ENCODE measurements at places on chromosomes 1 and 21.

- no peak for DNase-seq
Observed at GRCh38 chr1:77378723-77379535, 97.1 kb downstream of the AK5 start.

DNA sequence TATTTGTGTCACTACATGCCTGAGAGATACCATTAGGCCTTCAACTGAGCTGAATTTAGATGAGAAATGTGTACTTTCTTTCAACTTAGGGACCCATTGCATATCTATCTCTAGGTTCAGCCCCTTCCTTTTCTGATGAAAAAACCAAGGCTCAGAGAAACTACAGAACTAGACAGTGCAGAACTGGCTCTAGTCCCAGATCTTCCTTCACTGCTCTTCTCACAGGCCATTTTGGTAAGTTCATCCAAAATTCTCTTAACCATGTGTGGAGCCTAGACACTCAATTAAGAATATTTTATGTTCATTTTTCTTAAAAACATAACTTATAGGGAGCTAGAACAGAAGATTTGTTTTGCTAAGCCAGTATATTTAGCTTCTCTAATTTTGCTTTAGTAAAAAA is 128.9 kb downstream of the ASTN1 start:
- DNase-seq: no peak

DNA sequence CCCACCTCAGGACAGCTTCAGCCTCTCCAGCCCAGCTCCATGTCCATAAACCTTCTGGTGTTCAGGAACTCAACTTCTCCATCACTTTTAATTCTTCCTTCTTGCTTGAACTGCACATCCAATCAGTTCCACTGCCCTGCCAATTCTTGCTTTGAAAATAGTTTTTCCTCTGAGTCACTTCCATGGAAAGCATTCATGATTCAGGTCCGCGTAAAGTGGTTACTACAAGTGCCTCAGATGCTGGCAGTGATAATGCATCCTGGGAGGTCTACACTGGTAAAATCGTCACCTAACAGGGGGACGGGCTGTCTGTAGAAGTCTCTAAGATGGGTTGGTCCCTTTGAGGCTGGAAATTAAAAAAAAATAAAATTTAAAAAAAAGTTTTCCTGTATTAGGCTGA is 25.9 kb upstream of the RCAN1 start:
- DNase-seq: no peak

DNA sequence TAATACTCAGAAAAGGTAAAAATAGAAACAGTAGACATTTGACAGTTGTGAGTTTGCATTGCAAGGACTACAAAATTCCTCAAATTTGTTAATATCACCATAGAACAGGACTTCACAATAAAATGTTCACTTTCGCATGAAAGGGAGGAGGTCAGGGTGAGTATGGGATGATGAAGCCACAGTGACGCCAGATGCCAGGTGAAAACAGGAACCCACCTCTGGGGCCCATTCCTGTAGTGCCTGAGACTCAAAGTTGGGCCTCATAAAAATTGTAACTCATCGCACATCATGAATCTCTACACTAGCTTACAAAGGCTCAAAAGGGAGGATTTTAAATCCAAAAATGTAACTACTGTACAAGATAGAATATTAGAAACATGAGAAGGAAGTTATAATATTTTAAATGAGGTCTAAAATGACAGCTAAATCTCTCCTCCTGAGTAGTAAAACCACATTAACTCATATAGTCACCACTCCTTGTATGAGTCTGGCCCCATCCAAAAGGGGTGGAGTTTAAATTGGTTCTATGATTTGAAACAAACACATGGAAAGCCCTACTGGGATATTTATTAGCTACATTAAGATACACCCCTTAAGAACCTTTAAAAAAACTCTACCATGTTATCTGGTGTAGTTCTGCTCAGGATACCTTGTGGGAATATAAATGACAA is 93.7 kb downstream of the ETS2 start:
- no peak for DNase-seq

DNA sequence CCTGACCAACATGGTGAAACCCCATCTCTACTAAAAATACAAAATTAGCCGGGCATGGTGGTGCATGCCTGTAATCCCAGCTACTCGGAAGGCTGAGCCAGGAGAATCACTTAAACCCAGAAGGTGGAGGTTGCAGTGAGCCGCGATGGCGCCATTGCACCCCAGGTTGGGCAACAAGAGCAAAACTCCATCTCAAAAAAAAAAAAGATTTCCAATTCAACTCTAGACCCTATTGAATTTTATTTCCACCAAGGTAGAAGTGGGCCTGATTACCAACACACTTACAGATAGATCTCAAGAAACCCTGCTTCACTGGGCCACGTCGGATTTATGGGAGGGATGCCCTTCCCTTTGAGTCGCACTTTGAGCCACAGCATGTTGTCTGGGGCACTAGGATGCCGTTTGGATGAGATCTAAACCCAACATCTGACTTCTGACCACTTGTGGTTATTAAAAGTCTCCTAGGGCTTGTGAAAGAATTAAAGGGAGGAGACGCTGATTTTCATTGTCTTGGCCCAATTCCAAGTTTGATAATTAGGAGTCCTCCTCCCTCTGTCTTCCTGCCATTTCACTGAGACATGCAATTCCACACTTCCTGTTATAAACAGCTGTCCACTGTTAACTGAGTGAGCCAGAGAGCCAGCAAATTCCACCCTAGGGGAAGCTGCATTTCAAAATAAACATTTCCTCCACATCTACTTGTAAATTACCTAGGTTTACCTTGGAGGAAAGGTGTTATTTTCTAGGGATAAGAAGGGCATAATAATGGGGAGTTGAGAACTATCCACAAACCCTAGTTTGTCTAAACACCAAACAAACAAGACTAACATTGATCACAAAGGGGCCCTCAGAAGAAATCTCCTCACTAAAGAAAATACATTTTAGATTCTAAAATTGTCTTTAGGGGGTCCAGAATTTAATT is 5.2 kb upstream of the RERE start:
- no peak for DNase-seq

DNA sequence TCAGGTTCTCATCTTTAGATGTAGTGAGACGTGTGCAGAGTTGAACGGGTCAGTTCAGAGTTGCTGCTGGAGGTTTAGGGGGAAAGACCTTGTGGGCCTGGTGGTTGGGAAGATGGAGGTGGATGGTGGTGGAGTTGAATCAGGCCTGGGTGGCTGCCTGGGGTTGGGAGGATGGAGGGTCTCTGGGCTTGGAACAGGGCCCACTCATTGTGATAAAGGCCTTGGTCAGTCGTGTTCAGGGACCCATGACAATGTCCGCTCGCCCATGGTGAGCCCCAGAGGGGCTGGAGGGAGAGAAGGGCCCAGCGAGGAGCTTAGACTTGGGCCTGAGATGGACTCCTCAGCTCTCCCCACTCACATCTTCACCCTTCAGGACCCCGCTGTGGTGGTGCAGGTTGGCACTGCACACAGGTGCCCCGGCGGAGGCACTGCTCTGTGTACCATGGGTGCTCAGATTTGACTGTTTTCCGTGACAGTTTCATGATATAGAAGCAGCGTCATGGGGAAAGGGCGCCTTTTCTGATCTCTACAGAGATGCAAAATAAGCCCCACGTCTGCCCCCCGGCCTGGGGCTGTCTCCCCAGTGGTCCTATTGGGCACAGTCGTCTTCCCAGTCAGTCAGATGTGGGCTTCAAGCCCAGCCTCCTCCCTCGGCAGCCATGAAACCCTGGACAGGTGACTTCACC is 39.2 kb downstream of the DISP3 start:
- no peak for DNase-seq

- DNase-seq: peak; percentile 22
Observed at GRCh38 chr1:53413175-53414001, 45.8 kb upstream of the DMRTB1 start.

DNA sequence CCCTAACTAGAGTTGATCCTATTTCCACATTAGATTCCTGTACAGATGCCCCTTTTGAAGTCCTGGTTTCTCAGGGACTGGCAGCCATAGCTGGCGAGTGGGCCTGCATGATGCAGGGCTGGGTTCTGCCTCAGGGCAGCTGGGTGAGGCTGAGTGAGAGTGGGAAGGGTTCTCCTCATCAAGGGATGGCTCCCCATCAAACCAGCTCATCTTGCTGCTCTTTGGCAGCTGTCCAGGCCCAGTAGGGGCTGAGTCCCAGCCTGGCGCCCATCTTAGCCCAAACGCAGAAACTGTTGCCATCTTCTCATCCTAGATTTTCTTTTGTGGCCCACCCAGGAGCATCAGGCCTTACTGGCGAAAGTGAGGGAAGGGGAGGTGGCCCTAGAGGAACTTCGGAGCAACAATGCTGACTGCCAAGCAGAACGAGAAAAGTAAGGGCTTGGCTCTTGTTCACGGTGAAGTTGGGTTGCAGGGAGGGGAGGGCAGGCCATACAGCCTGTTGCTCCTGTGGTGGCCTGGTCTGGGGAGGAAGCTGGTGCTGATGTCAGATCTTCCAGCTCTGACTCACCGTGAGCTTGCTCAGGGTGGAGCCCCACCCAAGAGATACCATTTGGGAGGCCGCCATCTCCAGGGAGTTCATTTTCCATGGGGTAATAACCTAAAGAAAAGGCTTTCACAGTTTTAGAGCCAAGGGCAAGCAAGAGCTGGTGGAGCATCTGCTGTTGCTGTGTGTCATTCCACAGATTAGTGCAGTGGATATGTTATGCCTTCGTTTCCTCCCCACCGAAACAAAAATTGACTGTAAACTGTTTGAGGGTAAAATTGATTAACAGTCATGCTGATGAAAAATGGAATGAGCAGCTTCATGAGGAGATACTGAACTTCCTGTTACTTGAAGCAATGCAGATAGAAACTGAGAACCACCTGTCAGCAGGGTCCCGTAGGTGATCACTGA is 34.7 kb downstream of the TUFT1 start:
- DNase-seq: no peak

DNA sequence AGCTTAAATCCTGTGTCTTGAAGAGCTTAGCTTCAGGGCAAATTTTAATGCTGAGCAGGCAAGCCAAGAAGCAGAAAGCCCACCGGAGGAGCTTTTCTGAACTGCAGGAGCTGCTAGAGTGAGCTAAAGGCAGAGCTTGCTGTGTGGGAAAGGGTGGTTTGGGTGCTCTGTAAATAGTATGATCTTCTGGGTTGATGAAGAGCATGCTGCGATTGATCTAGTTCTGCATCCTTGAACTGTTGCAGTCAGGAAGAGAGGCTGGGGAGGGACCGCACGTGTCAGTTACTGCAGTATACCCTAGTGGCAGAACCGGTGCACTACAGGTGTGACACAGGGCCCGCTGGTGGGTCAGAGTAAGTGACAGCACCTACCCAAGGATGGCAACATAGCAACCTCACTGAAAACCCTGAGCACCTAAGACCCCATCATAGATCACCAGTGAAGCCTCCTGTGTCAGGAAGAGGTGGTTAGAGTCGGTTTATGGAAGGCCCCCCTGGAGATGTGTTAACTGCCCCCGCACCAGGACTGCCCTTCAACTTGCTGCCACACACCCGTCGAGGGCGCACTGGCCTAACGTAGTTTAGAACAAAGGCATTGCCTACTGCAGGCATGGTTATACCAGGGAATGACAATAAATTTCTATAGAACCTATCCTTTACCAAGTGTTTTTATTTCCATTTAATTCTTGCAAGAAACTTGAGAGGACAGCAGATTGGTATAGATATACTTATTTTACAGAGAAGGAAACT is 146.0 kb upstream of the KIAA0040 start:
- peak; percentile 50 for DNase-seq

- DNase-seq: no peak
Observed at GRCh38 chr1:232880354-232880753, 70.1 kb upstream of the NTPCR start.

GRCh38 chr1:215202868-215203267 is 120.3 kb downstream of the KCNK2 start:
- no peak for DNase-seq

DNA sequence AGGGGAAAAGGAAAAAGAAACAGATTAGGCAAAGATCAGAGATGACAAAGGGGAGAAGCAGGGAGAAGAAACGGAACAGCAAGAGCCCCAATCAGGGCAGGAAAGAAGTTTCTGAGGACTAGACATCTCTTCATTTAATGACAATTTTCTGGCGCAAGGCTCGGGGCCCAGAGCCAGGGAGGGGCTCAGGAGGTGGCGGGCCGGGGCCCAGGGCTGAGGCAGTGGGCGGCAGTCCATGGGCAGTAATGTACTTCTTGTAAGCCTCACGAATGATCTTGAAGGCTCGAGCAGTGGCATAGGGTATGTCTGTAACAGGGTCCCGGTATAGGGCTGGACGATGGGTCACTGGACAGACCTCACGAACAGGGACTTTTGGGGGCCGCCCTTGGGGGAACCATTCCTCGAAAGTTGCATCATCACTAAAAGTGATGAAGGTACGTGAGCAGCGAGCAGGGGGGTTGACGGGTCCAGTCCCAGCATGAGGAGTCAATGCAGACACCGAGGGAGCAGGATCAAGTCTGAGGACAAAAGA is 799 bp upstream of the TMOD4 start:
- no peak for DNase-seq

DNA sequence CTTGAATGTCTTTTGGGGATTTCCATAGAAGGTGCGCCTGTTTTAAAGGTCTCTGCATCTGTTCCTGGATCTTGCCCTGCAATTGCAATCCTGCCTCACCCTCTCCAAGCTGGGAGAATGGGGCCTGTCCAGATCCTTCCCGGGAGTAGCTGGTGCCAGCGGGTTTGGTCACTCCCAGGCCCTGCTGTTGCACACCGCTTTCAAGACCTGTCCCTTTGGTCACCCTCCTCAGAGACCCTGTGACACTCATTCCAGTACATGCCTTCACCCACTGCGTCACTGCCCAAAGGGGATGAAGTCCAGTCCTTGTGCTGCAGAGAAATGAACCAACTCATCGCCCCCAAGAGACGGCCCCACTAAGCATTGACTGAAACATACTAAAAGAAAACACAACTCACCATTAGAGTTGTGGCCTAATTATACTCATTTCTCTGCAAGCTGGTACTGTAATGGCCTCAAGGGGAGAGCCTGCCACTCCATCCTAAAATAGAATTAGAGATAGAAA is 1.9 kb upstream of the IRF2BP2 start:
- no peak for DNase-seq

GRCh38 chr1:36771240-36771639 is 263.1 kb downstream of the GRIK3 start:
- DNase-seq: no peak

- DNase-seq: no peak
Observed at GRCh38 chr1:163085041-163085903, 16.1 kb downstream of the RGS4 start.

DNA sequence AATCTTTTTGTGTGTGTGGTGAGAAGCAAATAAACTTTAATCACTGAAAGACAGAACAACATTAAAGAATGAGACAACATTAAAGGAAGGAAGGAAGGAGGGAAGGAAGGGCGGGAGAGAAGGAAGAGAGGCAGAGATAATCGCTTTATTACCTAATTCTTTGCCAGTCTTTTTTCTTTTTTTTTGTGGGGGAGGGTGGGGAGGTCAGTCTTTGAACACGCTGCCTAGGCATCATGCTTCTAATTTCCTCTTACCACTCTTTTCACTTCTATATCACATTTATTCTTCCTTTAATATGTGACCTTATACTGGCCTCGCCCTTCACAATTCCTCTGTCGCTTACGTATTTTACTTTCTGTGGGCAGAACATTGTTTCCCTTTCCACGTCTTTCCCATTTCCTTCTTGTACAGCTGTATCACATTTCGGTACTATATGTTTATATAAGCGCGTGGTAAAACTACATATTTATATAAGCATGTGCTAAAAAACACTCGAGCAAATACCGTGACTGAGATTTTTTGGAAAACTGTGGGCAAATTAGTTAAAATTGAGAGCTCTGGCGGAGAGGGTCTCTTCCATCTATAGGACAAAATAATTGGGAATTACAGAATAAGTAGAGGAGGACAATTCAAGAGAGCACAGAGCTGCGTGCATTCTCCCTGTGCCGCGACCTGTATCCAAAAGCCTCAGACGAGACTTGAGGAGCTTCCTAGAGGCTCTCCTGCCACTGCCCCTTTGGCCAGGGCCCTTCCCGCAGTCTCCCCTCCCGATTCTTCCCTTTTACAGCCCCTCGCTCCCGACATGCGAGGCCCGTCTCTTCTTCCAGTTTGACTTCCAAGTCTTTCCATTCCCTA is 823 bp upstream of the PRKAA2 start:
- DNase-seq: no peak

All from activated T-cell treated with anti-CD3 and anti-CD28 coated beads for 1 hour (primary cell).